ENCODE measurements at places on chromosomes 3 and 15.

GRCh38 chr15:44909423-44909822 is 47.1 kb upstream of the TERB2 start:
- no peak for ATAC-seq

DNA sequence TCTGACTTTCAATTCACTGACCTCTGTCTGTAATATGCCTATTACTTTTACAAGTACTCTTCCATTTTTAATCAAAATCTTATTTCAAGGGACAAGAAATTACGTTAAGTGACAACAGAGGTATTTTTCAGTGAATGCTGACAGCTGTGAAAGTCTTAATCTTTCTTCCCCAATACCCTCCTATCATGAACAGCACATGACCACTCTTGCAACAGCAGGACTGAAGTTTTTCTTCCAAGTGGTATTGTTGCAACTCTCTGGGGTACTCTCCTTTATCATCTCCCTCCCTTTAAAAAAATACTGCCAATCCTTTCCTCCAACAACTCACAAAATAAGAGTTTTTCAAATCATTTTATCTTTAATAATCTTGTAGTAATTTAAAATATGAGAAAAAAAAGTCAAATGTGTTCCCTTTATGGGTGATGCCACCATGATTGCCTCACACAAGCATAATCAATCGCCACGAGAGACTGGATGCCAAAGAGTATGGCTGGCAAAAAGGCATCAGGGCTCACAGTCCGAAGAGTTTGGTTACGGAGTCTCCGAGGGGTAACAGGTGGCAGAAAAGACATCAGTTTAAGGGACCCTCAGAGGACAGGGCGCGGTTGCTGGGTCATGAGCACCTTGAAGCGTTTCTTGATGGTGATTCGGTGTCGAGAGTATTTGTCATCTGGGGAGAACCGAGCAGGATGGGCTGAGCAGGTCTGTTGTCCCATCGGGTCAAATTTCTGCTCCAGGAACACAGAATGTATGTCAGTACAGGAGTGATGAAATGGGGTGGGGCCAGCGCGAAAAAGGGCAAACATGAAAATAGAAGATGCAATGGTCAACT is 1.3 kb downstream of the NOP10 start:
- ATAC-seq = no peak

- peak; percentile 75 for ATAC-seq
Observed at GRCh38 chr15:60573936-60574335, 95.0 kb upstream of the ICE2 start.

DNA sequence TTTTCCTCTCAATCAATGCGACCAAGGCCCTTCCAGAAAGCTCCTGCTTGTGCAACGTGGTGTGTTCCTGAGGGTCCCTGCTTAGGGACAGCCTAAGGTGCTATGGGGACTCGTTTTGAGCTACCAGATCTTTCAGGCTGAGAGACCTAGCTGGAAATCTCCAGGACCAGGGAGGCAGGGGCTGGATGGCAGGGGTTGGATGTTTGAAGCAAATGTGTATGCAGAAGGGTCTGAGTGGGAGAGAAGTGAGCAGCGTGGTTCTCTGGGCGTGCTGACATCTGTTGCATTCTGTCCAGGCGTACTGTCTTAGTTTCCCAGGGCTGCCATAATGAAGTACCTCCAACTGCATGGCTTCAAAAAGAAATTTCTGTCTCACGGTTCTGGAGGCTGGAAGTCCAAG is 31.7 kb upstream of the SLCO2A1 start:
- ATAC-seq = no peak

GRCh38 chr3:3821777-3822176 is 22.5 kb downstream of the LRRN1 start:
- no peak for ATAC-seq

- ATAC-seq = no peak
Observed at GRCh38 chr3:141538568-141539240, 51.9 kb downstream of the RASA2 start.

DNA sequence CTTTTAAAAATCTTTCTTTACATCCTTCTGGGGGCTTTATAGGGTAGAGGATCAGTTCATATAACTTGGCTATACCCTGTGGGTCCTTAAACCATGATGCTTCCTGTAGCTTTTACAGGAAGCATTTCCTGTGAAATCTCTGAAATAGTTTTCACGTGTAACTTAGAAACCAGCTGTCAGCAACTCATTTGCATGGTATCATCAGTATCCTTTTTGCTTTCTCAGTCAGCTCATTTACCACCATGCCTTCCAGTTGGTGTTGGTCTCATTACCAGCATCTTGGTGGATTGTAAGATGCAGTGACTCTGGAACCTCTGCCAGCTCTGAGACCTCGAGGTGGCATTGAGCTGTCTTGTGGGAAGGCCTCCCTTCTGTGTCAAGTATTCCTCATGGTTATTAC is 96.7 kb upstream of the MYZAP start:
- ATAC-seq = no peak

- no peak for ATAC-seq
Observed at GRCh38 chr3:55858727-55859126, 371.6 kb upstream of the WNT5A start.

DNA sequence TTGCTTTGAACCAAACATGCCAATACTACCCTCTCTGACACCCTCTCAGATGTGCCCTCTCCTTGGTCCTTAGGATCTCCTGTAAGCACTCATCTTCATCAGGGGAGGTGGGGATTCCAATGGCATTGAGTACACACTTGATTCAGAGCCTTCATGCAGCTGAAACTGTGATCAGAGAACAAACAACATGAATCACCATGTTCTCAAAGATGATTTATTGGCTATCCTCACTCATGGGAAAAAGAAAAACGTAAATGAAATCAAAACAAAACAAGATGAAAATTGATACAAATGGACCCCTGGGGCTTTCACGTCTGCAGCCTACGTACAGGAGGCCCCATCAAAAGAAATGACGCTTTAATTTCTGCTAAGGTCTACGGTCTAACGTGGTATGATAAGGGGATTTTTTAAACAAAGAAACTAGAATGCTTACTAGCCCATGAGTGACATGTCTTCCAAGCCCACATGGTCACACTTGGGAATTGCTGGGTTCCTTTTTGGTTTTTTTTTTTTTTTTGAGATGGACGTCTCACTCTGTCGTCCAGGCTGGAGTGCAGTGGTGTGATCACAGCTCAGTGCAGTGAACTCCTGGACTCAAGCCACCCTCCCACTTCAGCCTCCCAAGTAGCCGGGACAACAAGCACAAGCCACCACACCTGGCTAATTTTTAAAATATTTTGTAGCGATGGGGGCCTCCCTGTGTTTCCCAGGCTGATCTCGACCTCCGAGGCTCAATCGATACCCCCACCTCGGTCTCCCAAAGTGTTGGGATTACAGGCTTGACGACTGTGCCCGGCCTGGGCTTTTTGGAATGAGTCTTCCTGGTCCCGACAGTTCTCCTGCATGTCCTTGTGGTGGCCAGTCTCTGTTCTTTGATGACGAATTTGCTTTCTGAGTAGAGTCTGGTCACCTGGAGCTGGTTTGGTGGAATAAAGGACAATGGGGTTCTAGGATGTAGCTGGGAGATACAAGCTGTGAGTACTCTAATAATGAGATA is 202.6 kb downstream of the XXYLT1 start:
- ATAC-seq = no peak

- ATAC-seq = no peak
Observed at GRCh38 chr3:96236522-96236921, 577.9 kb upstream of the EPHA6 start.

GRCh38 chr3:44795197-44795596 is 33.6 kb downstream of the KIF15 start:
- no peak for ATAC-seq

DNA sequence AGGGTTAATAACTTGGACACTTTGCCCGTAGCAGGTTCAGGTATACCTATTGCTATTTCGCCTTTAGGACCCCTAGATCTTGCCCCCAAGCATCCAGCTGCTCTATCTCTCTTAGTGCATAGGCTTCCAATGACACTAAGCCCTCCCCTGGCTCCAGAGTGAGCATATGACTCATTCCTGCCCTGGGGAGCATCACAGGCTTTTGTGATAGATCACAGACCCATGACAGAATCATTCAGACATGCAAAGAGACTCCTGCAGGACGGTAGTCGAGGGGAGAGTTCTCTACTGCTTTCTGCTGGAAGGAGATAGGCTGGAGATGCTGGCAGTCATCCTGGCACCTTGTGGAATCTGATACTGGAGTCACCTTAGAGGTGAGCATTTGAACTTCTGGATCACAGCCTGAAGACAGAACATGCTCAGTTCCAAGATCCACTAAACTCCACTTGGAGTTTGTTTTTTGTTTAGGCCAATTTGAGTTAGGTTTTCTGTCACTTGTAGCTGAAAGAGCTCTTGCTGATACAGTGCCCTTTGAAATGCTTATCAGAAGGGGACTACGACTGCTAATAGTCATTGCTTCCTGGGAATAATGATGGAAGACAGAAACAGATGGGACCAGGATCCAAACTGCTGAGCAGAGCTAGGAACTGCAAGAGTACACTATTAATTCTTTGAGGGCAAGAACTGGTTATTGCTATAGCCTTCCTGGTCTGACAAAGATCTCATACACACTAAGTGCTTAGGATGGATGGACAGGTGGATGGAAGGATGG is 11.0 kb downstream of the LYSMD2 start:
- ATAC-seq = peak; percentile 96

All from activated CD4-positive, CD25-positive, alpha-beta regulatory T cell treated with anti-CD3 and anti-CD28 coated beads, Interleukin-2, amount 50 U/mL, for 24 hours (primary cell).